ENCODE measurements at places on chromosomes 5 and 9.

- no peak for DNase-seq
Observed at GRCh38 chr5:82046276-82046647, 74.4 kb downstream of the ATG10 start.

- DNase-seq: no peak
Observed at GRCh38 chr5:52624291-52624690, 163.4 kb upstream of the ITGA1 start.

GRCh38 chr5:62342476-62342837, 36.5 kb downstream of the KIF2A start:
- no peak for DNase-seq

DNA sequence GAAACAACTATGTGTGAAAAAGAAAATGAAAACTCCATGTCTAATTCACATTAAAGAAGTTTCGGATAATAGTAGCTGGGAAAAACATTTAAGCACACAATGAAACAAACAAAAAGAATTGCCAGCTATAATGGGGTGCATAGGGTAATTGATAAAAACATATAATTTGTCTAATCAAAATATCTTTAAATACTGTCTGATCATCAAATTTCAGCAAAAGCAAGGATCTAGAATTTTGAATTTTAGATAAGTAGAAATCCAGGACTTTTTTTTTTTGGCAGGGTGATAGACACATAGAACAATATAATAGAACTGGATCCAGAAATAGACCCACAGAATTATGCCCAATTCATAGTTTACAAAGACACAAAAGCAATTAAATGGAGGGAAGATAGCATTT, 585.0 kb downstream of the TAF11L14 start:
- no peak for DNase-seq

DNA sequence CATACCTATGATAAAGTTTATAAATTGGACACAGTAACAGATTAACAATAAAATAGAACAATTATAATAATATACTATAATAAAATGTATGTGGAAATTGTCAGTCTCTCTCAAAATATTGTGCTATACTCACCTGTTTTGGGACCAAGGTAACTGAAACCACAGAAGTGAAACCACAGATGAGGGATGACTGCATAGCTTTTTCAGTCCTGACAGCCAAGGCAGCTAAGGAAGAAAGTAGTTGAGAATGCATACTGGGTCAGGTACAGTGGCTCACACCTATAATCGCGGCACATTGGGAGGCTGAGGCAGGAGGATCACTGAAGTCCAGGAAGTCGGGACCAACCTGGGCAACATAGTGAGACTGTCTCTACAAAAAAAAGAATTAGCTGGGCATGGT, 8.9 kb downstream of the SRP19 start:
- DNase-seq: no peak

DNA sequence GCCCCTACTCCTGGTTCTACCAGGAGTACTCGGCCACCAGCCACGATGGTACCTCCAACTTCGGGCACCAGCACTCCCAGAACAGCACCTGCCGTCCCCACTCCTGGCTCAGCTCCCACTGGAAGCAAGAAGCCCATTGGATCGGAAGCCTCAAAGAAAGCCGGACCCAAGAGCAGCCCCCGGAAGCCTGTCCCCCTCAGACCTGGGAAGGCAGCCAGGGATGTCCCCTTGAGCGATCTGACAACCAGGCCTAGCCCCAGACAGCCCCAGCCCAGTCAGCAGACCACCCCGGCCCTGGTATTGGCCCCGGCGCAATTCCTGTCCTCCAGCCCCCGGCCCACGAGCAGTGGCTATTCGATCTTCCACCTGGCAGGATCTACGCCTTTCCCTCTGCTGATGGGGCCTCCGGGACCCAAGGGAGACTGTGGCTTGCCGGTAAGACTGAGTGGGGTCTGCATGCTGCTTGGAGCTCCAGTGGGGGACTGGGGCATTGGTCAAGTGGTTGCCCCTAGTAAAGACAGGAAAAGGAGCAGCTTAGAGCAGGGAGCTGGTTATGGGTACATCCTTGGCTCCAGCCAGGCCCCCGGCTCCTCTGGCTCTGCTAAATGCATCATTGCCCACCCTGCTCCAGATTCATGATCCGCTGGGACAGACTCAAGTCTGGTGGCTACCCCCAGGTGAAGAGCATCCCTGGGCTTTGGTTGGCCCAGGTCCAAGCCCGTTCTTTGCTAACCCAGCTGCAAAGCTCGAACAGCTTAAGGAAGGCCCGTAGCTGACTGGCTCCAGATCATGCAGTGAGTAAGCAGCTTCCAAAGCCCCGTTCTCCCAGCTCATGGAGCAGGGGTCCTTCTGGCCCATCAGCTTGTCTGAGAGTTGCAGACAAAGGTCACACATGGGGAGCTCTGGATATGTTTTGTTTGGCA, 14.0 kb downstream of the COL27A1 start:
- DNase-seq: no peak

- DNase-seq: no peak
Observed at GRCh38 chr5:119315516-119315949, 40.3 kb upstream of the TNFAIP8 start.

GRCh38 chr5:172798422-172799215, 27.6 kb upstream of the DUSP1 start:
- no peak for DNase-seq

GRCh38 chr9:87497604-87498045, at the start of gene DAPK1:
Gene DAPK1, plus strand, starts transcription at chr9:87497867. Its CDS starts 1,211 bp downstream, at chr9:87499078.
- DNase-seq: no peak

DNA sequence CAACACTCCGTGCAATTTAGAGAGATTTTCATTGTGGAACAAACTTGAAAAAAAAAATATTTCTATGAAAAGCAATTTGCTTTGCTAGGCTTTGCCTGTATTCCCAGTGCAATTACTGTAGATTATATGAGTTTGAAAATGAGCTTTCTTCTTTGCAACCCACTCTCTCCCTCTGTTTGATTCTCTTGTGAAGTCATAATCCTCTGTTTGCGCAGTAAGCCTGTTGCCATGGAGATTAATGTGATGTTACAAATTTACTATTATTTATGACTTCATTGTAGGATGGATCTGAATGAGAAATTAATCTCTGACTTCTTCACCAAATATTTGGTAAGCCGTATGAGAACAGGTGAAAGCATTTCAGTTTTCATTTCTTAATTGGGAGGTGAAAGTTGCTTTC, 320.3 kb downstream of the SPATA31D1 start:
- DNase-seq: no peak

GRCh38 chr9:71766663-71767062, 1.6 kb downstream of the CEMIP2 start:
- no peak for DNase-seq

DNA sequence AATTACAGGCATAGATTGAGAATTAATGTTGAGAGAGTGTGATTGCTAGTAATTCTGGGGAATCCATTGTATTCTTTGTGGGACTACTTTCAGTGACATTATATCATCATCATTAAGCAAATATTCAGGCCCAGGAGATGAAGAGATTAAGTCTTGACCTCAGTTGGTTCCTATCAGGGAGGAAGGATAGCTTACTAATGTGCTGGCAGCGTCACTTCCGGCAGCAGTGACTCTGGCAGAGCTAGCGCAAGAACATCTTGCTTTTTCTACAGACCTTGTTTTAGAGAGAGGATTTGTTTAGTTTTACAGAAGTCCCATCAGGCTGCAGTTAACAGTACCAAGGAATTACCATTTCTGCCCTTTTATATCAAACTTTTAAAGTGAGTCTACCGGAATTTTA, 20.3 kb downstream of the OSTF1 start:
- no peak for DNase-seq

GRCh38 chr5:6081727-6082210, 296.6 kb downstream of the MED10 start:
- DNase-seq: no peak

- DNase-seq: no peak
Observed at GRCh38 chr5:144156767-144157171, 13.7 kb downstream of the YIPF5 start.

GRCh38 chr5:95956021-95956899, 5.4 kb downstream of the ELL2 start:
- no peak for DNase-seq

- no peak for DNase-seq
Observed at GRCh38 chr5:159440968-159441367, 110.7 kb upstream of the IL12B start.
